ELR (cell line): ENCODE measurements at places on chromosomes 6 and 20.

DNA sequence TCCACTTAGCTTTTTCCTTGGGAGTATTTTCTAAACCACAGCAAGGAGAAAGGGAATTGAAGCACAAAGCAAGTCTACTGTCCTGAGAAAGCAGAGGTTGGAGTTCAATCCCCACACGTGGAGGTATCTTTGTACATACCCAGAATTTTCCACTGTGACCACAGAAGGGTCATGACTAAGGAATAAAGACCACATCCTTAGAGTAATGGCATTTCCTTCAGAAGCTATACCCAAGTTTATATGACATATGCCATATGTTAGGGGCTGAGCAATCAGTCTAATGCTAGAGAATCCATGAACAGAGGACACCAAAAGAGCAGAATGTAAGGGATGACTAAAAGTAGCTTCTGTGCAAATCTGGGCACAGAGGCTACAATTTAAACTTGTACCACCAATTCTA is 46.4 kb downstream of the ATG5 start:
- DNase-seq: peak; percentile 88

DNA sequence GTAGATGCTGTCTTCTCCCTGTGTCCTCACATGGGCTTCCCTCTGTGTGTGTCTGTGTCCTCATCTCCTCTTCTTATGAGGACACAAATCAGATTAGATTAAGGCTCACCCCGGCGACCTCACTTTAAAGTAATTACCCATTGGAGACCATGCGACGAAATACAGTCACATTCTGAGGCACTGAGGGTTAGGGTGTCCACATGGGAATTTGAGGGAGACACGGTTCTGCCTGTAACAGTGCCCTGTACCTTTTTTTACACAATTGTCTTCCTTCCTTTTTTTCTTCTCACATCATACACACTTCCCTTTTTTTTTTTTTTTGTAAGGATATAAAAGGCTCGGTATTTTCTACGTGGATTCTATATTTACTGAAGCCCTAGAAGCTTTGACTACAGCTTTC is 48.9 kb downstream of the DEK start:
- no peak for DNase-seq

DNA sequence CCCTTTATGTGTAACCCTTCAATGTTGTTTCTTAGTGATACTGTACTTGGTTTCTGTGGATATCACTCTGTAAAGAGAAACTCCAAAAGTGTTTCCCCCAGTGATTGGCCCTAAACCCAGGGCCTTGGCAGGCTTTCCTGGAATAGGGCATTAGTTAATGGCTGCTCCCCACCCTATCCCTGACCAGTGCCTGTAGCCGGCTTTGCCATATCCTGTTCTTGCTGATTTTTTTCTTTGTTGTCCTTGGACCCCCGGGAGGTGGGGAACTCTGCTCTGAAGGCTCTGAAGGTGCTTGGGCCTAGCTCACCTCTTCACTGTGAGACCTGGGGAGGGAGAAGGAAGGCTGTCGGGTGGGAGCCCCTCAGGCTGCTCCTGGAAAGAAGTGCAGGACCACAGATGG is 120.1 kb downstream of the TCP11 start:
- DNase-seq: no peak

GRCh38 chr6:90080876-90081481 is 186.7 kb downstream of the GJA10 start:
- no peak for DNase-seq

DNA sequence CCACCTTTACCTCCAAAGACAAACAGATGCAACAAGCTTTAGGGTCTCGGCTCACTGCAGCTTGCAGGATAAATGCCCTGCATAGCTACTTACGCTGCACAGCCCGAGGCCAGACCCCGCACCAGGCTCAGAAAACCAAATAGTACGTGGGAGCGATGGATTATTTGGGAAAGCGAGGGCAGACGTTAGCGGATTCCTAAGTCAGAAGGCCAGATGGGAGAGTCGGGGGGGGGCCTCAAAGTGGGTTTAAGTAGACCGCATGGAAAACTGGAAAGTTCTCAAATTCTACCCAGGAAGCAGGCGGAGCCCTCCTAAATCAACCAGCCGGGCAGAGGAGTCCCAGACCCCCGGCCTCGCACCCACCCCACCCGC is 382 bp downstream of the SFT2D1 start:
- DNase-seq: peak; percentile 25

DNA sequence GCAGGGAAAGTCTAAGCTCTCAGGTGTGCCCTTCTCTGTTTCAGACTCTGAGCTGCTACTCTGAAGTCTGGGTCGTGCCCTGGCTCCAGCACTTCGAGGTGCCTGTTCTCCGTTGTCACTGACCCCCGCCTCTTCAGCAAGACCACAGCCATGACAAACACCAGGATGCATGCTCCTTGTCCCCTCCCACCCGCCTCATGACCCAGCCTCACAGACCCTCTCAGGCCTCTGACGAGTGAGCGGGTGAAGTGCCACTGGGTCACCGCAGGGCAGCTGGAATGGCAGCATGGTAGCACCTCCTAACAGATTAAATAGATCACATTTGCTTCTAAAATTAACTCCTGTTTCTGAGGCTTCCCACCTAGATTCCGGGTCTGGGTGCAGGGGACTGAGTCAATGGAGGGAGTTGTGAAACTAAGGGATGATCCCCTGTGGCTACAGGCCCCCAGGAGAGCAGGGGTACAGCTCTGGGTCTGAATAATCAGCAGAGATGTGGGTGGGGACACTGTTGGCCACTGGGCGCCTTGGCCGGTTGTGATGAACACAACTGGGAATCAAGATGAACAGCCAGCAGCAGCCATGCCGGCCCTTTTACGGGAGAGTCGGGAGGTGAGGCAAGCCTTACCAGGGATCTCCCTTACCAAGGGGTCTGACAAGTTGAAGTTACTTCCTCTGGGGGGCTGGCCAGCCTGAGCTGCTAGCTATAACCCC is 10.7 kb downstream of the CST7 start:
- DNase-seq: no peak

GRCh38 chr20:44388466-44389023 is 33.0 kb downstream of the HNF4A start:
- peak; percentile 90 for DNase-seq

GRCh38 chr6:4872841-4873240 is 96.6 kb downstream of the CDYL start:
- DNase-seq: no peak

- DNase-seq: no peak
Observed at GRCh38 chr6:7150381-7151064, 42.8 kb downstream of the RREB1 start.

DNA sequence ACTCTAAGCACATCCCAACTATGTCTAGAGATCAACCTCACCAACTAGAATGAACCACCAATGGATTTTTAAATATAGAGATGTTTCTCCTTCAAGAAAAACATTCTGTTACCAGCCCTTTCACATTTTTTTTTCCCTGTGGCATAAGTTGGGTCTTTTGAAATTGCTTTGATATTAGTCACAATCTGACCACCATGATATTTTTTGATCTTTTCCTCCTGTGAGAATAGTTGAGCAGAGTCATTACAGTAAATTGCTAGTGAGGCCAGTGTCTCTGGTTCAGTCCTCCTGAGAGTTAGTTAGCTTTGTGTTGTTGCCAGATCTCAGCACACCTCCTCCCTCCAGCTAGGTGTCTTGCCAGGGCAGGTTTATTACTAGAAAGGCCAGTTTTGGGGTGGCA is 79.7 kb upstream of the MYLIP start:
- DNase-seq: peak; percentile 31

- DNase-seq: peak; percentile 31
Observed at GRCh38 chr6:111566873-111567517, 38.7 kb downstream of the TRAF3IP2 start.

DNA sequence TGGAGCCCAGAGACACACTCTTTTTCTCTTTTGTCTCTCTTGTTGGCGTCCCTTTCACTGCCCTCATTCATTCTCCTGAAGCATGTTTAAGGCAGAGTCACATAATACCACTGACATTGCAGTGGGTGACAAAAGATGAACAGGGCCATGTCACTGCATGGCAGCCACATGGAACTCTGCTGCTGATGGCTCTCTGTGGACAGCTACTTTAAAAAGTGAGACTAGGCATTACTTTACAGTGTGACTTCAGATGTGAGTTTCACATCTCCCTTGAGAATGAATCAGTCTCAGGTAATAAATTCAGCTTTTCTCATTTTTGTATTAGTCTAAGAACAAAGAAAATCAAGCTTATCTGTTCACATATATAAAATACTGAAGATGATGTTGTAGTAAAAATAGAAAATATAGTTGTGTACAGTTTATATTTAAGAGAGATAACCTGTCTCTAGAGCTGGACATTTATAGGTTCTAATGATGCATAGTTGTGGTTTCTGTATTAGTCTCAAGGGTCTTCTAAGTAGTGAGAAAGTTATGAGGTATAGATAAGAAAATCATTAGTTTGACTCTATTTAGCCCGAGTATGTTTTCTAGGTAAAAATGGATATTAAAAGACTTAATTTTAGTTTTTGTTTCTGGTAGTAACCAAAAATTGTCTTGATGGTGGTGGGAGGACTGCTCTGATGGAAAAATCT is 6.1 kb downstream of the MRS2 start:
- DNase-seq: no peak

DNA sequence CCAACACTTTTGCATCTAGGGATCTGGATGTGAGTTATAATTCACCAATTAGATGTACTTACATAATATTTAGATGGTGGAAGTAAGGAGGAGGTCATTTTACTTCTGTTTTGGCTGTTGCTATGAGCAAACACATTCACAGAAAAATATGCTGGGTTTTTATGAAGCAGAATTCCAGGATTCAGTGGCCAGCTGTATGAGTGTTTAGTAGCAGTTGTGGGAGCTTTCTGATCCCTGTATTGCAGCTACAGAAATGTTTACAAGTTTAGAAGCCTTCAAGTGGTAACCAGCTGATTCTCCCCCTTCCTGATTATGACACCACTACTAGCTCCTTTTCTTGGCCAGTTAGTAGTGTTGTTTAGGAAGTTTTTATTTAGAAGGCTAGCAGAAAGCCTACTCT is 177.0 kb downstream of the TENT5A start:
- no peak for DNase-seq

DNA sequence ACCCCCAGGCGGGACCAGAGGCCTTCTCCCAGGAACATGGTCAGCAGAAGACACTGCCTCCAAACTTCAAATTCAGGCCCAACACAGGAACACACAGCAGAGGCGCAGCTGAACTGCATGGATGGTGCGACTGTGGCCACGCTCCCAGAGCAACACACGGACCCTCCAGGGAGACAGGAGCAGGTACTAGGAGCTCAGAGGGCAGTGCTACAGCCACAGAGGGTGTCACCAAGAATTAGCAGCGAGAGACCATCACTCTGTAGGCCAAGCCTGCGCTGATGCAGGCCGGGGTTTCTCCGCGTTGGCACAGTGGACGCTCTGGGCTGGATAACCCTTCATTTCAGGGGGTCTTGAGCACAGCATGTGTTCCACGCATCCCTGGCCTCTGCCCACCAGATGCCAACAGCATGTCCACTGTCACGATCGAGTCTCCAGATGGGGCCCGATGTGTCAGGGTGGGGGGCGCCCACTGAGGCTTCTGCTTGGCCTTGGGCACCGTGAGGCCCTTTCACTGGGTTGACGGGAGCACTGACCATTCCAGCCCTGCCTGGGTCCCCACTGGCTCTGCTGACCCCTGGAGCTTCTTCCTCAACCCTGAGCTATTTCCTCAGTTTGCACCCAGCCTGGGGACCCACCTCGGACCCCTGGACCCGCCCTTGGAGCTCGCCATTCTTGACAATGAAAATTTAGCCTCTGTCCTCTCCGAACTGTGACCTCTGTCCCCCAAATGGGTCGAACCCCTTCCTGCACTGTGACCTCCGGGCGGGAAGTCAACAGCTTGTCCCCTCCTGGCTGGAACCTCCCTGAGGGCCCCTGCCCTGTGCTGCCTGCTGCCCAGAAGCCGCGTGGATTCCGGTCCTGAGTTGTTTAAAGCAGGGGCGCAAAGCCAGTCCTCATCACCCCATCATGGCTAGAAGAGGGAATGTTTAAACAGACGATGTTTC is 239.4 kb downstream of the DLL1 start:
- DNase-seq: no peak

GRCh38 chr6:37686111-37686510 is 11.6 kb downstream of the MDGA1 start:
- DNase-seq: no peak

GRCh38 chr6:12866422-12867029 is 150.0 kb downstream of the PHACTR1 start:
- no peak for DNase-seq

DNA sequence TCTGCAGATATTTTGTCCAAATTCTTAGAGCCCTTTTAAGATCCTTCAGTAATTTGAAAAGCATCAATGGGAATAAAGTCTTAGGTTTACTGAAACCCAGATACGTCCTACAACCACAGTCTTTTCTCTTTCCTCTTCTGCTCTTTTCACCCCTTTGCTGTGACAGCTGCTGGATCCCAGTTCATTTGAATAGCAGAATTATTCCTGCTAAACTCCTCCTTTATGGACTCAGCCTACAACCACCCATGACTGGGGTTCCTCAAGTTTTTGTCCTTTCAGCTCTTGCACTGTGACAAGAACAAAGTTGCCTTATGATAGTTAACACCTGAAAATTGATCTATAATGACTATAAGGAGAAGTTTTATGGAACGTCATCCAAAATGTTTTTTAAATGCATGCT is 237.5 kb downstream of the EYA4 start:
- no peak for DNase-seq

GRCh38 chr20:54481442-54481841 is 6.0 kb downstream of the DOK5 start:
- DNase-seq: no peak

- DNase-seq: no peak
Observed at GRCh38 chr6:44576132-44576631, 188.7 kb downstream of the CDC5L start.

DNA sequence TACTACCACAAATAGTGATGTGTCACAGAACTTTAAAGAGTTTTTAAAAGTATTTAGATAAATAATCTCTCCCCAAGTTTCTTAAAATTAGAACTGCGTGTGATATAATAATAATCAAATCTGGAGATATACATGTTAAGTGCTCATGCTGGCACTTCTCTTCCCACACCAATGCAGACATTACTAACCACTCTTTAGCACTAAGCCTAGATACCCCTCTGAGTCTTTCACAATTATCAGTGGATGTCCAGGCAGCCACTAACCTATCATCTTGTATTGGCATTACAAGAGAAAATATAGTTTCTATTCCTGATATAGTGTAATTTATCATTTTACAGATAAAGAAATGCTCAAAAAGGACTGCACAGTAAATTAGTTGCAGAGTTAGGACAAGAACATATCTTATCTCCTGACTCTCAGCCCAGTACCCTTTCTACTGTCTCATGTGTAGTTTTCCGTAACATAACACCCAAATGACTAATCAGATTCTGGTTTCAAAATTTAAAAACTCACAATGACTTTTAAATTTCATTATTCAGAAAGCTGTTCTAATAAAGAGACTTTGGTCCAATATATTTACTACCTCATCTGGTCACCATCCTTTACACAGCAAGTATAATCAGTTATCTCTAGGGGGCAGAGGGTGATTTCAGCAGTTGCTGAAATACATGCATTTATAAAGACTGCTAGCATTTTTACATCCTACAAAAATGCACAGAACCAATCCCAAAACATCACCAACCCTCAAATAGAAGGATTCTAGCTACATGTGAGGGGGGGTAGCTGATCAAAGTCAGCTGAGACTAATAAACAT is 215.5 kb upstream of the MCHR2 start:
- DNase-seq: no peak

- DNase-seq: peak; percentile 88
Observed at GRCh38 chr6:48032151-48032550, 78.8 kb downstream of the PTCHD4 start.
